ENCODE measurements at places on chromosomes 1 and 21. TPM values are rescaled to one million over a fixed set of nuclear protein-coding genes. Genes with fewer than 3 reads are reported as not detected.

PAQR6 gene
- total RNA-seq: 4.2 TPM

RGS8 gene
- not detected for total RNA-seq

DIO1 gene
- not detected for total RNA-seq

CYP4A22 gene
- not detected for total RNA-seq

KCTD3 gene
- 3.5 TPM for total RNA-seq

CFAP57 gene
- 0.14 TPM for total RNA-seq

ANKRD45 gene
- not detected for total RNA-seq

LENEP gene
- total RNA-seq: 0.36 TPM

SPRR4 gene
- total RNA-seq: not detected

GRCh38 chr1:151881479-151881878 lies 27.8 kb downstream of the THEM4 start:
- H3K27ac ChIP-seq: no peak overlapping the region
- H3K4me1 ChIP-seq: no peaks in the 10 kb centered on the region
- H3K4me3 ChIP-seq: no peak overlapping the region
- peaks cover 16% of the 10 kb centered on the region for H3K36me3 ChIP-seq
- no peak for DNase-seq
- no peaks in the 10 kb centered on the region for H3K27me3 ChIP-seq

- DNase-seq: no peak
- no peaks in the 10 kb centered on the region for H3K36me3 ChIP-seq
- H3K4me3 ChIP-seq: no peak overlapping the region
- H3K27ac ChIP-seq: no peak overlapping the region
- H3K27me3 ChIP-seq: no peaks in the 10 kb centered on the region
- no peaks in the 10 kb centered on the region for H3K4me1 ChIP-seq
These were observed 8.8 kb upstream of the SRP9 start for GRCh38 chr1:225768662-225769426.

- H3K27me3 ChIP-seq: peaks cover 14% of the 10 kb centered on the region
- H3K4me3 ChIP-seq: no peak overlapping the region
- H3K36me3 ChIP-seq: no peaks in the 10 kb centered on the region
- H3K27ac ChIP-seq: no peak overlapping the region
These were observed 77.4 kb upstream of the MROH9 start for GRCh38 chr1:170857955-170858354.

DNA sequence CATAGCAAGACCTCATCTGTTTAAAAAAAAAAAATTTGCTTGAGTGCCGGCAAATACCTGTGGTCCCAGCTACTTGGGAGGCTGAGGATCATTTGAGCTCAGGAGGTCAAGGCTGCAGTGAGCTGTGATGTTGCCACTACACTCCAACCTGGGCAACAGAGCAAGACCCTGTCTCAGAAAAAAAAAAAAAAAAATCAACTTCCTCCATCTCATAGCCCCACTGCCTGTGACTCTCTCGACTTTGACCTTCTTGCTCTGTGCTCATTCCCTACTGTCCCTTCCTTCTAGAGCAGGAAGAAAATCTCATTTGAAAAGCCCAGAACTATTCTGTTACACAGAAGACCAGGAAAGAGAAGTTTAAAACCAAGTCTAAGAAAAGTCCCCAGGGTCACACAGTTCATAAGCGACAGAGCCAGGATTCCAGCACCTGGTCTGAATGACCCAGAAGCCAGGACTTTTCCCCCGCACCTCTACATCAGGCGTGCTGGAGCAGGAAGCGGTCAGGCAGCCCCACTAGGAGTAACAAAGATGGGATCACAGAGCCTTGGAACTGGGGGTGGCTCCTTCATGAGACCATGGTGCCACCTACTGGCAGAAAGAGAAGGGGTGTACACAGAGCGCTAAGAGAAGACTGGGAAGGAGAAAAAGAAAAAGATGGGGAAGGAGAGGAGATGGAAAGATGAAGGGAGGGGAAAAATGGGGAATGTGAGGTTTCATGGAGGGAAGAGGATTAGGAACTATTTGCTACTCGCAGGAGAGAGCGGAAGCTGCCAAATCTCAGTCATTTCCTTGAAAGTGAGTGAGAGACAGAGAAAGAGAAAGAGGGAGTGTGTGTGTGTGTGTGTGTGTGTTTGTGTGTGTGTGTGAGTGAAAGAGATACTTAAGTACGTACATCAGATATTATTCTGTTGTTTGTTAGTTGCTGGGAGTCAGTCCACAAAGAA lies 3.1 kb upstream of the P3R3URF start:
- H3K36me3 ChIP-seq: no peaks in the 10 kb centered on the region
- peak; percentile 82 for DNase-seq
- no peaks in the 10 kb centered on the region for H3K27me3 ChIP-seq
- H3K27ac ChIP-seq: no peak overlapping the region

GRCh38 chr21:29710498-29710897 lies 229.3 kb downstream of the GRIK1 start:
- H3K36me3 ChIP-seq: no peaks in the 10 kb centered on the region
- H3K27ac ChIP-seq: no peak overlapping the region
- no peaks in the 10 kb centered on the region for H3K4me1 ChIP-seq
- H3K27me3 ChIP-seq: no peaks in the 10 kb centered on the region
- no peak for DNase-seq

GRCh38 chr1:99661780-99662179 lies 15.9 kb downstream of the PALMD start:
- no peaks in the 10 kb centered on the region for H3K36me3 ChIP-seq
- no peak overlapping the region for H3K4me3 ChIP-seq
- H3K27me3 ChIP-seq: peaks cover 2% of the 10 kb centered on the region
- no peaks in the 10 kb centered on the region for H3K4me1 ChIP-seq

DNA sequence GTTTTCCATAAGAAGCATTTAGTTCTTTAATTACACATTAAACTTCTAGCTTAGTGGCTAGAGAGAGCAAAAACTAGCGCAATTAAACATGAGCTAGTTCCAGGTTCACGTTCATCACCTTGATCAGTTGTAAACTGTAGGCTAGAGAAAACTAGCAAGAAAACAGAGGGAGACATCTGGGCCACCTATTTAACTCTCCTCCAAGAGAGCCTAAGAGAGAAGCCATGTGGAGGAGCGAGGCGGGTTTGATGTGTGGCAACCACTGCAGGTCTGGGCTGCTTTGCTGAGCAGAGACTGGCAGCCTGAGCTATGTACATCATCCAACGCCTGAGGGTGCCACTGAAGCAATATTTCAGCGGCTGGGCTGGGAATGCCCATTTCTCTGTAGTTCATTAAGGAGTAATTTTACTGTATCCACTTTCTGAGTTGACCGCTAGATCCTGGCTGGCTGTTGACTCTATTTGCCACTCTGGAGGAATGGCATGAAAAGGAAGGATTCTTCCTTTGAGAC lies 252.9 kb downstream of the DYRK1A start:
- H3K4me1 ChIP-seq: no peaks in the 10 kb centered on the region
- no peaks in the 10 kb centered on the region for H3K36me3 ChIP-seq
- H3K27ac ChIP-seq: no peak overlapping the region
- H3K27me3 ChIP-seq: peaks cover 8% of the 10 kb centered on the region
- H3K4me3 ChIP-seq: no peak overlapping the region

- peak; percentile 62 for DNase-seq
- peaks cover 3% of the 10 kb centered on the region for H3K27me3 ChIP-seq
- H3K27ac ChIP-seq: no peak overlapping the region
- no peak overlapping the region for H3K4me3 ChIP-seq
- no peaks in the 10 kb centered on the region for H3K36me3 ChIP-seq
- peaks cover 8% of the 10 kb centered on the region for H3K4me1 ChIP-seq
These were observed 72.9 kb downstream of the RPS6KA1 start for GRCh38 chr1:26602378-26602959.

- no peaks in the 10 kb centered on the region for H3K4me1 ChIP-seq
- no peak for DNase-seq
- no peak overlapping the region for H3K27ac ChIP-seq
- no peak overlapping the region for H3K4me3 ChIP-seq
- no peaks in the 10 kb centered on the region for H3K27me3 ChIP-seq
These were observed 55.2 kb upstream of the PALMD start for GRCh38 chr1:99590578-99591209.

DNA sequence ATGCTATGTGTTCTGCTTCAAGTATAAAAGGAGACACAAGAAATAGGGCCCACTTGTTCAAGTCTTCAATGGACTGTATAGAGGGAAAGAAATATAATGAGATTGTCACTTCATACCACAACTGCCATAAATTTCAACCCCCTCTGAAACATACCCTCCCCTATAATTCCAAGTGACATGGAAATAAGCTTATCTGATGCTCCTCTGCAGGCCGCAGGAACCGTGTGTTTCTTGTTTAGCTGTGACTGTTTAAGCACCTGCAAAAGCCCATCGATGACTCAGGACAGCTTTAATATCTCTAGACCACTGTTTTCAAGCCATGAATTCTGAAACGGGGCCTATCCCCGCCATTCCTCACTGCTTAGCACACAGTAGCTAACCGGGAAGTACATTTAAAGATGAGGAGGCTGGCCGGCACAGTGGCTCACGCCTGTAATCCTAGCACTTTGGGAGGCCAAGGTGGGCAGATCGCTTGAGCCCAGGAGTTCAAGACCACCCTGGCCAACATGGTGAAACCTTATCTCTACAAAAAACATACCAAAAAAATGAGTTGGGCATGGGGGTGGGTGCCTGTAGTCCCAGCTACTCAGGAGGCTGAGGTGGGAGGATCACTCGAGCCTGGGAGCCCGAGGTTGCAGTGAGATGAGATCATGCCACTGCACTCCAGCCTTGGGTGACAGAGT lies 4.2 kb downstream of the HLCS start:
- no peak overlapping the region for H3K4me3 ChIP-seq
- no peak for DNase-seq
- H3K4me1 ChIP-seq: peaks cover 12% of the 10 kb centered on the region
- H3K36me3 ChIP-seq: peaks cover 9% of the 10 kb centered on the region
- no peak overlapping the region for H3K27ac ChIP-seq

DNA sequence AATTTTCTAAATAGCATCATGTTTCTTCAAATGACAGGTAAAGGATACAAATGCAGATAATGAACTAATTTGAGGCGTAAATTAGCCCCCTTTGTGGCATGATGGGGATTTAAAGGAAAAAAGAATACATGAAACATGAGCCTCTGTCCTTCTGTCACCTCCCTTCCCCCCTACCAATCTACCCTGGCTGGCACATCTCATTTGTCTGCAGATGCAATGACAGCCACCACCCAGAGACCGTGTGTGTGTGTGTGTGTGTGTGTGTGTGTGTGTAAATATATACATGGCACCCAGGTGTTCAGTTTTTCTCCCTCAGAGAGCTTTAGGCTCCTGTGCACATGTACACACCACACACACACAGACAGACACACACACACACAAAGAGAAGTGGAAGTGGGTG lies 451.1 kb downstream of the RWDD3 start:
- no peaks in the 10 kb centered on the region for H3K4me1 ChIP-seq
- H3K36me3 ChIP-seq: no peaks in the 10 kb centered on the region
- no peak for DNase-seq
- H3K4me3 ChIP-seq: no peak overlapping the region
- peaks cover 2% of the 10 kb centered on the region for H3K27me3 ChIP-seq

DNA sequence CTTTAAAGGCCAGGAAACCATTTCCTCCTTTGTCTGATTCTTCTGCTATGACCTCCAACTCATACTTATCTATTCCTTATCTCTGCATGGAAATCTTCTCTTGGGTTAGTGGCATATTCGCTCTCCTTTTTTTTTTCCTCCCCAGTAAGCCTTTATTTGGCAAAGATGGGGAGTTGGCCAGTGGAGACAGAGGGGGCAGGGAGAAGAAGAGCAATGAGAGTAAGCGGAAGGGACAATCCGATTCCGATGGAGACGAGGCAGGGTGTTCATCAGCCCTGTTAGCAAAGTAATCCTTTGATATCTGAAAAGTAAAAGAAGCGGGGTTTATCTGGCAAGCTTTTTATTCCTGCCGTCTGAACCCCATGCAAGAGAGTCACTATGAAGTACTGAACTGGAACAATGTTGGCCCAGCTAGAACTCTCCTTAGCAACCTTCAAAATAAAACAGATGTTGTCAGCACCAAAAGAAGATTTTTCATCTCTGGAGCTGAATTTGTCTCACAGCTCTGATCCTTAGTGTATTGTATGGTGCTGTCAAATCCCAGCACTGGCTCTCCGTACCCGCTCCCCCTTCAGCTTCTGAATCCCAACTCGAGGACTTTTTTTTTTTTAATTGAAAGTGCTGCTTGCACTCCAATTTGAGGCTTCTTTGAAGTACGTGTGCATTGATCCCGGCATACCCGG lies 40.9 kb downstream of the PTGFRN start:
- H3K36me3 ChIP-seq: peaks cover 17% of the 10 kb centered on the region
- H3K27ac ChIP-seq: no peak overlapping the region
- H3K4me3 ChIP-seq: no peak overlapping the region
- H3K4me1 ChIP-seq: peaks cover 6% of the 10 kb centered on the region

DNA sequence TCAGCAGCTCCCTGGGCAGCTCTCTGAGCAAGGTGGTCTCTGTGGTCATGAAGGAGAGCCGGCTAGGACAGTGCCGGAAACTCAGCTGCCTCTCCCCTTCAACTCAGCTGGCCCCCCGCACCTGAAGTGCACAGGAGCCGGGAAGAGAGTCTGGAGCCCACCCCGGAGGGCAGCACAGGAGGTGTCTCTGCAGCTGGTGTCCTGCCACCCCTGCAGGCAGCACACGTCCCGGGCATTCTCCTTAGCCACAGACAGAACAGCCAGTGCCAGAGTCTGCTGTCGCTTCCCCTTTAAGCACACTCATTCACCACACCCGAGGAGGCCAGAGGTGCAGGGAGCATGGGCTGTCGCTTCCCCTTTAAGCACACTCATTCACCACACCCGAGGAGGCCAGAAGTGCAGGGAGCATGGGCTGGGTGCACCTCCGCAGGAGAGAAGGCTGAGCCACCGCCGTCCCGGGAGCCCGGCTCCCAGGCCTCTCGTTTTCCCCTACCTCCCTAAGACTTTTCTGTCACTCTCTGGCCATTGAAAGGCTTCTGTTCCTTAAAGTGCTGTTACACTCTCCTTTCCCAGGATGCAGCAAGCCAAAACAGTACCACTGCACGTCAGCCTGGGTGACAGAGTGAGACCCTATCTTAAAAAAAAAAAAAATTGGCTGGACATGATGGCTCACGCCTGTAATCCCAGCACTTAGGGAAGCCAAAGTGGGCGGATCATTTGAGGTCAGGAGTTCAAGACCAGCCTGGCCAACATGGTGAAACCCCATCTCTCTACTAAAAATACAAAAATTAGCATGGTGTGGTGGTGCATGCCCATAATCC lies 16.9 kb upstream of the SAMD11 start:
- H3K27me3 ChIP-seq: peaks cover 44% of the 10 kb centered on the region
- H3K27ac ChIP-seq: no peak overlapping the region
- DNase-seq: no peak
- H3K36me3 ChIP-seq: no peaks in the 10 kb centered on the region

DNA sequence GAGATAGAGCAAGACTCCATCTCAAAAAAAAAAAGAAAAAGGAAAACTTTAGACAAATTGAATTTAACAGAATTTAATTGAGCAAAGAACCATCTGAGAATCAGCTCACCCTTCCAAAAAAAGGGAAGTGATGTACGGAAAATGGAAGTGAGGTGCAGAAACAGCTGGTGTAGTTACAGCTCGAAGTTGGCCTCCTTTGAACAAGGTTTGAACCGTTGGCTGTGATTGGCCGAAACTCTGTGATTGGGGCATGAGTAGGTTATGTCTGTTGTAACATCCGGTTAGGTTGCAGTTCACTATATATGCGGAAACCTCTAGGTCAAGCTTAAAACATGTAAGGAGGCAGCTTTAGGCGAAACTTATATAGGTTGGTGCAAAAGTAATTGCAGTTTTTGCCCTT lies 97.9 kb upstream of the KIF26B start:
- no peak overlapping the region for H3K27ac ChIP-seq
- no peak for DNase-seq
- H3K36me3 ChIP-seq: no peaks in the 10 kb centered on the region
- H3K4me1 ChIP-seq: peaks cover 8% of the 10 kb centered on the region
